ENCODE measurements at places on chromosomes 11 and 22.

DNA sequence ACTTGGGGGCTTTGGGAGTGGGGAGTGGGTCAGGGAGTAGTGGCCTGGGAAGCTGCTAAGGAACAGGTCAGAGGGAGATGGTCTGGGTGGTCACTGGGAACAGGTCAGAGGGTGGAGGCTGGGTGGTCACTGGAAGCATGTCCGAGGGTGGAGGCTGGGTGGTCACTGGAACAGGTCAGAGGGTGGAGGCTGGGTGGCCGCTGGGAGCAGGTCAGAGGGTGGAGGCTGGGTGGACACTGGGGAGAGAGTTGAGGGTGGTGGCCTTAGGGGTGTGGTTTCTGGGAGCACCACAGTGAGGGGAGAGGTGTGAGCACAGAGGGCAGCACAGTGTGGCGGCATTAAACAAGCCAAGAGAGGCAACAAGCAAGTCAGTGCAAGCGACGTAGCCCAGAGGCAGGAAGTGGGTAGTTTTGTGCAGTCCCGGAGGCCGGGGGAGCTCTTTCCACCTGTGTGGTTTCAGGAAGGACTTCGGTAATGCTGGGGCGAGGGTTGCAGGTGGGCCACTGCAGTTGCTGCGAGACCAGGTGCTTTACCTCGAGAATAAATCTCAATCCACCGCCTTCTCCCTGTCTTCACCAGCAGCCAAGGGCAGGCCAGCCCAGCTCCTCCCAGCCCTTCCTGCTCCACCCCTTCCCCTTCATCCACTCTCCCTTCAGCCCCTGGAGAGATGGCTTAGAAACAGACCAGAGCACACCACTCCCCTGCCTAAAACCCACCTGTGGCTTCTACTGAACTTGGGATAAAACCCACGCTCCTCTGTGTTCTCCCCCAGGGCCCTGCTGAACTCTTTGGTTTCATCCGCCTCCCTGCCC, 3.2 kb upstream of the CACNA1I start:
- no peak for DNase-seq

DNA sequence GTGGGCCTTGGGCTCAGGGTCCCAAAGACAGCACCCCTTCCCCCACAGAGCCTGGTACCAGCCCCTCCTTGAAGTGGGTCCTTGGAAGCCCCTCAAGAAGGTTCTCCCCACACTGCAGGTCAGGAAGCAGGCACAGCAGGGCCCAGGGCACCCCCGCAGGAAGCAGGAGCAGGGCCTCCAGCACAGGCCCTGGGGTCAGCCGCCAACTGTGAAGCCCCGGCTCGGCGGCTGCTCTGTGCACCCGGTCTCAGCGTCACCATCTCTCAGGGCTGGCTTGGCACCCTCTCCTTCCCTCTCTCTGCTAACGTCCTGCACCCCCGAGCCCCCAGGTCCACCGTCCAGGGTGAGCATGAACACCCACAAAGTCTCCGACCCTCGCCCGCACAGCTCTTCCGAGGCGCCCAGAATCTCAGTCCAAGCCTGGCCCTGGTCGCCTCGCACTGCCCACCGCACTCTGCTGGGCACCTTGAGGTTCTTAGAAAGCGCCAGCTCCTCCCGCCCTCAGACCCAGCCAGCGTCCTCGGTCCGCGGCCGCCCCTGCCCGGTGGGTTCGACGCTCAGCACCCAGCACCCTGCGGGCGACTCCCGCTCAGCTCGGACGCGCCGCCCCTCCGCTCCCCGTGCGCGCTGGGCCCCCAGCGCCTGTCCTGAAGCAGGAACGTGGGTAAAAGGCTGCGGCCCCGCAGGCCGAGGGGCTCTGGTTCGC, 1.4 kb upstream of the SIGIRR start:
- no peak for DNase-seq

GRCh38 chr11:133318221-133318620, 214.1 kb downstream of the OPCML start:
- DNase-seq, result no peak

GRCh38 chr11:113376156-113376555, 11.4 kb upstream of the ANKK1 start:
- no peak for DNase-seq

- DNase-seq, result no peak
Observed at GRCh38 chr22:19244600-19245352, 46.7 kb downstream of the CLTCL1 start.

DNA sequence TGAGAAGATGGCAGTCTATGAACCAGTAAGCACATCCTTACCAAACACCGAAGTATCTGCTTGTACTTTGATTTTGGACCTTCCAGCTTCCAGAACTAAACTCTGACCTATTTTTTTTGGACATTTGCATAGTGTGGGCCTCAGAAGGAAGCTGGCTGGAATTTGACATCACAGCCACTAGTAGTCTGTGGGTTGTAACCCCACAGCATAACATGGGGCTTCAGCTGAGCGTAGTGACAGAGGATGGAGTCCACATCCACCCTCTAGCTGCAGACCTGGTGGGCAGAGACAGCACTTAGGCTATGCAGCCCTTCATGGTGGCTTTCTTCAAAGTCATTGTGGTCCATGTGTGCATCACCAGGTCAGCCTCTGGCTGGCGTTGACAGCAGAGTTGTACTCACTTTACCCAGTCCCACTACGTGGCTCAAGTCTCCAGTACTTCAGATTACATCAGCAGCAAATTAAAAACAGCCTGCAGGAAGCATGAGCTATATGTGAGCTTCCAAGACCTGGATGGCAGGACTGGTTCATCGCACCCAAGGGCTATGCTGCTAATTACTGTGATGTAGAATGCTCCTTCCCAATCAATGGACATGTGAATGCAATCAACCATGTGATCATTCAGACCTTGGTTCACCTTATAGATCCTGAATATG, 58.6 kb upstream of the VPREB1 start:
- no peak for DNase-seq

GRCh38 chr22:49233507-49234100, 594.1 kb downstream of the BRD1 start:
- no peak for DNase-seq

GRCh38 chr11:129298988-129299387, 76.7 kb upstream of the BARX2 start:
- no peak for DNase-seq

DNA sequence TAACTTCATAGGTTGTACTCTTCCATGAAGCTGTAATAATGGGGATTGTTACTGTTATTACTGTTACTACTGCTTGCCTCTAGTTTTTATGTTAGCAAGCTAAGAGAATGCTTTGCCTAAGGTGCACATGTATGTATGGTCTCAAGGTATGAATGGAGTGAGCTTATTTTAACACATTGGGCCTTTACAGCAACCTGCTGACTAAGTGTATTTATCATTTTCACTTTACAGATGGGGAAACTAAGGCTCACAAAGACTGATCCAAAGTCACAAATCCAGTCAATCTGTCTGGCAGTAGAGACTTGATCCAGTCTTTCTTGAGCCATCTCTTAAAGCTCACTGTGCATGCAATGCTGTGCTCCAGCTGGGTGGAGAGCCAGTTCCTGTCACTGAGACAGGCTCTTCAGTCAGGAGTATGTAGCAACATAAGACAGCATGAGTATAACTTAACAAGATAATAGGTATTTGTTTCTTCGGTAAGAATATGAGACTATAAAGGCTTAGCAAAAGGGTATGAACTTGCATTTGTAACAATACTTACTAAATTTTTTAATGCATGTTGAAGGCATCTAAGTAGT, 66.5 kb downstream of the PPP2R1B start:
- no peak for DNase-seq

GRCh38 chr11:130705670-130706421, 210.4 kb downstream of the SNX19 start:
- DNase-seq, result no peak

DNA sequence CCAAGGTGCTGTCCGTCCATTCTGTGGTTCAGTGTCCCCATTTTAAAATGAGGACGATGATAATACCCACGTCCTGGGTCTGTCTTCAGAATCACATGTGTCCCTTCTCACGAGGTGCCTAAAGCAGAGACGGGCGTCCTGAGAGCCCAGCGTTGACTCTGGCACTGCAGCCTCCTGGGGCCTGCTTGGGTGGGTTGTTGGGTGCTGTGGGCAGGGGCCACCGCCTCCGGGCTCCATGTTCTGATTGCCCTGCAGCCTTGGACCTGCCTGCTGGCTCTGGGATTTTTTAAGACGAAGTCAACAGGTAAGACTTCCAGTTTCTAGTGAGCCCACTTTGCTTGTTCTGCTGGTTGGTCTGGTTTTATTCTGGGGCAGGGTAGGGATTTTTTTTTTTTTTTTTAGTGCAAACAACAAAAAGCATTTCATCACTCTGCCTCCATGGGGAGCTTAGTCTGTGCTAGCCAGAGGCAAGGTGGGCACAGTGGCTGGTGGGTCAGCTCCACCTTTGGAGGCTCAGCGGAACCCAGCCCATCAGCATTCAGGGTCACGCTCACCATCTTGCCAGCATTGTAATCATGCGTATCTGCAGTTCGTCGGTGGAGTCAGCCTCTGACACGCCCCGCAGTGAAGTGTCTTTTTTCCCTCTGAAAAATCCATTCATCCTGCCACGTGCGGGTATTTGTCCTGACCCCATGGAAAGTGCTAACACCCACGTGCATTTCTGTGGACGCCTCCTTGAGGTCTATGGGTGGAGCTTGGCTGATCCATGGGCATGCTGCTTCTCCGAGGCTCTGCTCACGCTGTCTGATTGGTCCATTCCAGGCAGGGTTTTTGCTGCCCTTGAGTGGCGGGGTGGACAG, 28.3 kb downstream of the NADSYN1 start:
- DNase-seq, result no peak

- DNase-seq, result no peak
Observed at GRCh38 chr11:99489581-99489980, 468.8 kb downstream of the CNTN5 start.

DNA sequence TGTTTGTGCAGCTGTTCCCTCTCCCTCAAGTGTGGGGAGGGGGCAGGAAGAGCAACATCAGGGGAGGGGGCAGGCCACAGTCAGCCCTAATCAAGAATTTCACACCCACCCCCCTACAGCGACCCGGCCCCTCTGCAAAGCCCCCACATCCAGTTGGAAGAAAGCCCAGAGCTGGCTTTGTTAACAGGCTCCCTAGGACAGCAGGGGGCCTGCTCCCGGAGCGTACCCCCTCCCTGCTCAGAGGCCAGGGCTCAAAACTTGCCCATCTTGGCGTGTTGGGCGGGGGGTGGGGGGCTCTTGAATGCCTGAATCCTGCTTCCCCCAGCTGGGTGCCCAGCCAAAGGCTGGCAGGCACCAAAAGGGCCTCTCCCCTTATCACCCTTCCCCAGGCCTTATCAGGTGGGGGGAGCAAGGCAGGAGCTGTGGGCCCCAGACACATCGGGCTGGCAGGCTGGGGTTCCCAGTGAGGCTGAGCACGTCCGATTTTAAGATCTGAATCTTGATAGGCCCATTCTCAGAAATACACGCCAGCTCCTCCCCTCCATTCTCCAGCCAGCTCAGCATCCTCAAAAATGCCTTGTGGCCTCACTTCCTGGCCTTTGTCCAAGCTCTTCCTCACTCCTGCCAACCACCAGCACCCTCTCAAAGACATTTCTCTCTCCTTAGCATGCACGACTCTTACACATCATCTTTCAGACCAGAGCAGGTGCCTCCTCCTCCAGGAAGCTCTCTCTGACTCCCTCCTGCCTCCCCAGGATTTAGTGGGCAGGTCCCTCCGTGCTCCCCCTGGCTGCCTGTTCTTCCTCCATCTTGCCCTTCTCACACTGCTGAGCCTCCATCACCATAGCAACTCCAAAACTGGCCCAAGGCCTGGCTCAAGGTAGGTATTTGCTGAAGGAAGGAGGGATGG, 384.8 kb downstream of the MN1 start:
- no peak for DNase-seq

DNA sequence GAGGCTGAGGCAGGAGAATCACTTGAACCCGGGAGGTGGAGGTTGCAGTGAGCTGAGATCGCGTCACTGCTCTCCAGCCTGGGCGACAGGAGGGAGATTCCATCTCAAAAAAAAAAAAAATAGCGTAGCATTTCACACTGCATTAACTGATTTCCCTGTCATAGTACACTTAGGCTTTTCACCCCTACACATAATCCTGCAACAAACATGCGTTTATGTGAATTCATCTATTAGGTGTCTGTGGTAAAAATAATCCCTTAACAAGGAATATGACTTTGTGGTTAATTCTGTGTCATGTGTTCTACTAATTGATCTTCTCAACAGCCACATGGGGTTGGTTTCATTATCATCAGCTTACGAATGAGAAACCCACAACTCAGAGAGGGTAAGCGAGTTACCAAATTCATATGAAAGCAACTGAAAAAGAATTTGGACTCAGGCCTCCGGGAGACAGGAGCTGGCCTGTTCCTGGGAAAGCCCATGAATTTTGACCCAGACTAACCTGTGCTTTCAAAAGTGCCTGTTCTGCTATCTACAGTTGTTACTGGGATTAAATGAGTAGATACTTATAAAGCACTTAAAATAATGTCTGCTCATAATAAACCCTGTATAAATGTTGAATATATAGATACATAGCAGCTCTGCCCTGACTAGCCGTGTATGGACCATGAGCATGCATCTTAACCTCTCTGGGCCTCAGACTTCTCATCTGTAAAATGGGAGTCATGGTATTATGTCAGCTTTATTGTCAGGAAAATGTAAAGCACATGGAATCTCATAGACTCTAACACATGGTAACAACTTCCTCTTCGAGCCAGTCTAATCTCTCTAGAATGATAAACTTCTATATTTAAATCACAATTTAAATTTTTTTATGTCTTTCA, 36.6 kb downstream of the KCNJ1 start:
- DNase-seq, result no peak

- no peak for DNase-seq
Observed at GRCh38 chr11:84468235-84468634, 1158.9 kb downstream of the DLG2 start.

- no peak for DNase-seq
Observed at GRCh38 chr11:85759915-85760314, 51.0 kb downstream of the SYTL2 start.

GRCh38 chr11:69654660-69655478, 13.9 kb downstream of the CCND1 start:
- DNase-seq, result no peak

GRCh38 chr11:102322560-102322959, 5.3 kb downstream of the BIRC3 start:
- DNase-seq, result no peak

GRCh38 chr22:38314933-38315822, 2.1 kb downstream of the CSNK1E start:
- DNase-seq, result no peak

DNA sequence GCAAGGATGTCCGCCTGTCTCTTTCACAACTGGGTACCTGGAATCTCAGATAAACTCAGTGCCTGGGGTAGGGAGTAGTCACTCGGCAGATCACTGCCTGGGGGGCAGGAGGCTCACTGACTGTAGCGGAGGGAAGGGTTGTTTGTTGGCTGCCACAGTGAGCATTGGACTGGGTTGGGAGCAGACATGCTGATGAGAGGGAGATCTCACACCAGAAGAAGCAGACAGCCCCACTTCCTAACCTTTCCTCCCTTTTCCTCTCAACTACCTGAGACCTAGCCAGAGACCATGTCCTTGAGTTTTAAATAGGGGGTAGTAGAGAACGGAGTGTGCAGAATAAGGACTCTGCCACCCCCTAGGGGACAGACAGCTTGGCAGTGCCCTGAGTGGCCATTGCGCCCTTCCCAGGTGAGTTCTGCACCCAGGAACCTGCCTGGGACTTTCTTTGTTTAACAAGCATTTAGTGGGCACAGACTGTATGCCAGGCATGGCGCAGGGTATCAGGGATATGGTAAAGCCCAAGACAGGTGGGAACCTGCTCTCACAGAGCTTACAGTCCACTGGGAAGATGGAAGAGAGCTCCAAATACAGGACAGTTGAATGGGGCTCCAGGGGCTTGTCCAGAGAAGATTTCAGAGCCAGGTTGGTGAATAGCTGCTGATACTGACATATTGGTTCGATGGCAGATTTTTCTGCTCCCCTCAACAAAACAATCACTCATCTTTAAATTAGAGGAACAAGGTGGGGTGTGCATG, 115.7 kb upstream of the NNMT start:
- DNase-seq, result no peak
